ENCODE measurements at places on chromosomes 4 and X.

- no peak for DNase-seq
Observed at GRCh38 chr4:125522992-125523391, 208.2 kb downstream of the FAT4 start.

GRCh38 chr4:141356321-141356962 is 135.7 kb downstream of the ZNF330 start:
- no peak for DNase-seq

DNA sequence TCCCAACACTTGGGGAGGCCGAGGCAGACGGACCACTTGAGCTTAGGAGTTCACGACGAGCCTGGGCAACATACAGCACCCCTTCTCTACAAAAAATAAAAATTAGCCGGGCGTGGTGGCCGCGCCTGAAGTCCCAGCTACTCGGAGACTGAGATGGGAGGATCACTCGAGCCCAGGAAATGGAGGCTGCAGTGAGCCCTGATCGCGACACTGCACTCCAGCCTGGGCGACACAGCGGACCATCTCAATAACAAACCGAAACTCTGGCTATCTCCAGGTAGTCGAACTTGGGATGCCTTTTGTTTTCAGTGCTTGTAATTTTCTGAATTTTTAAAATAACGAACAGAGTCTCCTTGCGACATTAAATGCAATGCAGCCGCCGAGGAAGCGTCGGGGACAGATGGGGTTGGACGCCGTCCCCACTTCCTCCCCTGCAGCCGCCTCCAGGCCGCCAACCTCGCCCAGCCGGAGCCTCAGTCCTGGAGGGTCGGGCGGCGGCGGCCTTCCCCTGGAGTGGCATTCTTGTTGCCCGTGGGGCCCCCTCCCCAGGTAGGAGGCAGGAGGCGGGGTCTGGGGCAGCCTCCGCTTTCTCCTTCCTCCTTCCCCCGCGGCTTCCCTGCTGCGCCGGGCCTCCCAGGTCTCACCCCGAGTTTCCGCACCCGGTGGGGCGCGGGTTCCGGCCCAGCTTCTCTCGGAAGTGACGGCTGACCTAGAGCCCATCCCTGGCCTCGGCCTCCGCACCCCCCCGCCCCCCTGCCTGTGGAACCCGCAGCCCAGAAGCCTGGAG is 14.6 kb downstream of the HMX1 start:
- DNase-seq = no peak

DNA sequence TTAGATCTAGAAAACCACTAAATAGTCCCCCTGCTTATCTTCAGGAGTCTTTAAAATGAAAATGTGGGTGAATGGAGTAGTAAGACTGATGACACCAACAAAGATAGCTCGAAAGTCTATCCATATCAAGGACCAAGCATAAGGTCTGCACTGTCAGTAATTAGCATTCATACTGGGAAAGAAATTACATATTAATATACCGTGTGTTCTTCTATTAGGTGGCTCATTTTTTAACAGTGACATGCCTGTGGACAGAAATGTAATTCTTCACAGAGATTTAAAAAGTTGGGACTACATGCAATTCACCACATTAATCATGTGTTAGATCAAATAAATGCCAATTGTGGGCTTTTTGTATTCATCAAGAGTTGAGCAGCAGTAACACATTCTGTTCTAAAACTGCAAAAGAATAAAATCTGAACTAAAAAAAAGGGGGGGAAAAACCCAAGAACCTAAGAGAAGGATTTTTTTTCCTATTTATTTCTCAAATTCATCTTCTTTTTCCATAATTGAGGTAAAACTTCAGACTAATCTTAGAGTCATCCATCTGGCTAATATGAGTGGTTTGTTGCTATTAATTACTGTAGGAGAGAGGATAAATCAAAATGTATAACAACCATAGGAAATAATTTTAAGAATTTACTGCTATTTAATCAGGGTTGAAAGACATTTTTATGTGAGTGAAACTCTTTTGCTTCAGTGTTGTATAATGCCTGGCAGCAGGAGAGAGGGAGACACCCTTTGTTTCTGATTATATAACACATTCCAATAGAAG is 386.7 kb upstream of the IGFBP7 start:
- DNase-seq = no peak

DNA sequence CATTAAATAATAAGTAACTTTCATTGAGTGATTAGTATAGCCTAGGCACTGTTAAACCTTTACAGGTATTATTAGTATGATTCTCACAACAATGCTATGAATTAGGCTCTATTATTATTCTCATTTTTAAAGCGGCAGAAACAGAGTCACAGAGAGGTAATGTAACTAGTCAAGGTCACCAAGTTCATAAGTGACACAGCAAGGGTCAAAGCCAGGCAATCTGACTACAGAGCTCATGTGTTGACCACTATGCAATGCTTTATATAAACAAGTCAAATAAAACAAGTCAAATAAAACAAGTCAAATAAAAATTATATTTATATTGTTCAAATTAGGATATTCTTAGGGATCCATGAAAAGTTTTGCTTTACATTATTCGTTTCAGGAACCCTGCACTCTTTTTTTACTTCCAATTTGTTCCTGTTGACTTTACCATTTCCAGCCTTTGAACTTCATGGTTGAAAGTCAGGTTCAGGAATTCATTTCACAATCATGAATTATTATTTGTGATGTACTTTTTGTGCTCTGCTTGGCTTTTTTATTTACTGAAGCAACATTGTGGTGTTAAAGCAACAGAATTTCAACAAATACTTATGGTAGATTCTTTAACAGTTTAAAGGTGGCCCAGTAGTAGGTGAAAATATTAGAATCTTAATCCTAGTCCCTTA is 18.0 kb upstream of the ZC4H2 start:
- DNase-seq = no peak

- no peak for DNase-seq
Observed at GRCh38 chr4:68283714-68284113, 38.2 kb upstream of the TMPRSS11B start.

DNA sequence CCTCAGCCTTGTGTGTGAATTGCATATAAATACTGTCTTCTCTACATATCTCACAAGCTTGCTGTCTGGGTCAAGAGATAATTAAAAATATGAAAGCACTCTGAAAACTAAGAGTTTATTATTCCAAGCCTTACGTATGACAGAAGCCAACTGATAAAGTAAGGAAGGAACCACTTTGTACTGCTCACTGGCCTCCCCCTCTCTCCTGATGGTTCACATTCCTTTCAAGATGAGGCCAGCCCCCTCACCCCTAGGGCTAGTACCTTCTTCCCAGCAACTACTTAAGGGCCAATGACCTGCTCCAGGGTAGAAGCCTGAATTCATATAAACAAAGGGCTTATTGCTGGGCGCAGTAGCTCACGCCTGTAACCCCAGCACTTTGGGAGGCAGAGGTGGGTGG is 5.4 kb upstream of the SOWAHD start:
- no peak for DNase-seq

DNA sequence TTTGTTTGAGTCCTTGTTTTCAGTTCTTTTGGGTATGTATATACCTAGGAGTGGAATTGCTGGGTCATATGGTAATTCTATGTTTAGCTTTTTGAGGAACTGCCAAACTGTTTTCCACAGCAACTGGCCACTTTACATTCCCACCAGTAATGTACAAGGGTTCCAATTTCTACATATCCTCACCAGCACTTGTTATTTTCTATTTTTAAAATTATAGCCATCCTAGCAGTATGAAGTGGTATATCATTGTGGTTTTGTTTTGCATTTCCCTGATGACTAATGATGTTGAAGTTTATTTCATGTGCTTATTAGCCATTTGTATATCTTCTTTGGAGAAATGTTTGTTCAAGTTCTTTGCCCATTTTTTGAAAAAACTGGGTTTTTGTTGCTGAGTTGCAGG is 39.6 kb downstream of the TMEM164 start:
- peak; percentile 21 for DNase-seq

DNA sequence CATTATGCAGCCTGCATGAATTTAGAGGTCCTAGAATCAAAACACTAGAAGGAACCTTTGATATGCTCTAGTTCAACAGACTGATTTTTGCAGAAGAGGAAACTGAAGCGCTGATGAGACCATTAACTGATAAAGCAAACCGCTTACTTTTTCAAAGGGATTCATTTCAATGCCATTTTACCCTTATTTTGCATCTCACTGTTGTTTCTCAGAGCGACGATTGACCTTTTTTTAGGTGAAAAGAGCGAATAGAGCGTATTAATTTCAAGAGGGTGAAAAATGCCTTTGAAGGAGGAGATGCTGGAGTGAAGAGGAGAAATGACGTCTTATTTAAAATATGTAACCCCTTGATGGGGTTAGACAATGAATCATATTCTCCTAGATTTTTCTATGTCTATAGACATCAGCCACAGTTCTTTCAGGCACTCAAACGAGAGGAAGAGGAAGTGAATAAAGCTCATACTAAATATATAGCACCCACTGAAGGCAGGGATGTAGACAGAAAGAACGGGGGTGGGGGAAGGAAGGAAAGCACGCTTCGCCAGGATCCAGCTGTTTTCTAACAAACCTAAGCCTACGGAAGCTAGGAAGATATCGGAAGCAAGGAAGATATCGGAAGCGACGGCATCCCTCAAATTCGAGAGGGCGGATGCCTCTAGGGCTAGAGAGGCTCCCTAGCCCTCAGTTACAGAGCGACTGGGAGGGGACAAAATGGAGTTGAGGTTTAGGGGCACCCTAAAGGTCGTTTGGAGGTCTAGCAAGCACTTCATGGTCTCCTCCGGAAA is 848 bp downstream of the ACSL4 start:
- DNase-seq = peak; percentile 76

GRCh38 chr4:38241541-38241940 is 281.3 kb downstream of the PTTG2 start:
- no peak for DNase-seq

- DNase-seq = no peak
Observed at GRCh38 chr4:154603033-154603943, 9.2 kb downstream of the FGG start.

DNA sequence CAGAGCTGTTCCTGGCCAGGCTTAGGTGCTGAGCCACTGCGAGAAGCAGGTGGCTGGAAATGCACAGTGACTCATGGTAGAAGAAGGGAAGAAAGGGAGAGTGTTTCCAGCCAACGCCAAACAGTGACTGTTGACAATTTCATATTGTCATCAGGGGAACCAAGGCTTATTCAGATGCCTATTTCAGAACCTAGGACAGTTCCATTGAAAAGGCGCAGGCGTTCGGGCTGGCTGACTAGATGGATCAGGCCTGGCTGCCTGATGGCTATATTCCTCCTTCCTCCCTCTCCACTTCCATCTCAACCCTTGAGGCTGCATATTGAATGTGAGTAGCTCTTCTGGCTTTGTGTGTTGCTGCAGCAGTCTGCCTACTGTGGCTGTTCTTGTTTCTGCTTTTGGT is 73.0 kb upstream of the FRMPD4 start:
- peak; percentile 30 for DNase-seq

- peak; percentile 59 for DNase-seq
Observed at GRCh38 chrX:63503541-63503940, 152.4 kb upstream of the SPIN4 start.

DNA sequence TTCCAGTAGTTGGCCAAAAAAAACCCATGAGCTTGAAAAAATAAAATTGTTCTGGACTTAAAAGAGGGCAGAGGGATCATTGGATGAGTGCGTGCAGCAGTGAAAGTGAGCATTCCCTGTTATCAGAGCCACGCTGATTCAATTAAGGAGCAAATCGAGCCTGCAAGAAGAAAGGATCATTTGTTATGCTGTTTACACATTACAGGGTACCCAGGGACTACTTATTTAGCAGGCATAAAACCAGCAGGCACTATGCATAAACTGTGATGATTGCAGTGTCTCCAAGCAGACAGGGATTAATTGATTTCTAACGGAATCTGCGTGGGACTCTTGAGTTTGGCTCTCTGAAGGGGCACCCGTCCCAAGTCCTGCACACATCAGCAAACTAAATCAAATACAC is 83.5 kb downstream of the SHOX start:
- DNase-seq = no peak

- DNase-seq = no peak
Observed at GRCh38 chrX:23202326-23202725, 132.3 kb upstream of the PTCHD1 start.

GRCh38 chrX:39633293-39633692 is 464.5 kb downstream of the BCOR start:
- DNase-seq = peak; percentile 52

DNA sequence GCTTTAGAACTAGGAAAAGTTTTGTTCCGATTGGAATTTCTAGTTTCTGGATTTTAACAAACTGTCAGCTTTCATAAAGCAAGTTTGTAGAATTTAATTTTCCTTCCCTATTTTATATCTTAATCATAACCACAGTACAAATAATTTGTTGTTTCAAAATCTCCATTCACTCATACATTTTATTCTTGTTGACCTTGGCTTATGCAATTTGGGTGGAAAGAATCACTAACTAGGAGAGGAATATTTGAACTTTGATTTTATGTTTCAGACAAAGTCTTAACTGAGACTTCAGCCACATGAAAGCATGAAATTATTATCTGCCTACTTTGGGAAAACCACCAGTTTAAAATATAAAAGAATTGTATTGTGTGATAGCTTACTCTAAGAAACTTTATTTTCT is 427.9 kb downstream of the SPRY1 start:
- DNase-seq = no peak

DNA sequence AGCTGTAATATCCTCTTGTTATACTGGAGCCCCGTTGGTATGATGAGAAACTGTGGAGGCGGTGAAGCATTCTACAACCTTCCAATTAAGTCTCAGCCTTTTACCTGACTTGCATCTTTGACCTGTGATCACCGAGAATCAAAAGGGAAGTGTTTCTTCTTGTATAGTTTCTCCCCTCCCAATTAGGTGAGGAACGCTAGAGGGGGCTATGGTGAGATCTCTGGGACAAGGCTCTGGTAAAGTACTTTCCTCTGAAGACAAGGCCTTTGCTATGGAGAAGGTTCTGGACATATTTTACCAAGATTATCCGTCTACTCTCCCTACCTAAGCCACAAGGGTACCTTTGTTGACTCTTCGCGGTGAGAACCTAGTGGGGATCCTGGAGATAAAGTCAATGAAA is 111.3 kb downstream of the CBLL2 start:
- no peak for DNase-seq

GRCh38 chrX:140141444-140142029 is 176.2 kb upstream of the CXorf66 start:
- DNase-seq = peak; percentile 14

DNA sequence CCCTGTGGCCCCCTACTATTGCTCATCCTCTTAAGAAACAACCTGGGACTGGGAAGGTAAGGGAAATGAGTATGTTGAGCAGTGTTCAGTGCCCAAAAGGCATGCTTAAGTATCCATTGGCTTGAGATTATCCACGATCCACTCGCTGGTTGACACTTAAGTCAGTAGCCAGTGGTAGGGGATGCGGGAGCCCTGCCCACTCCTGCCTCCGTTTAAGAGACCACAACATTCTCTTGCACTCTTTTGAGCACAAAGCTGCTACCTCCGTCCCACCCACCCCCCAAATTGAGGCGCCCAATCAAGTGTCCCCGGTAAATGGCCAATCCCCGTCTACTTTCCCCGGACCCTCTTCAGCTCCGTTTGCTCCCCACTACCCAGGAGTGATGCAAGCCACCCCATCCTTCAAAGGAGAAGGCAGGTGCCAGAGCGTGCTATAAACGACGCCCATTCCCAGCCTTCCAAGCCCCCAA is 25.0 kb downstream of the UTP14A start:
- DNase-seq = no peak

GRCh38 chr4:14816623-14817261 is 185.5 kb upstream of the CPEB2 start:
- DNase-seq = no peak
